ENCODE measurements at places on chromosomes 1 and 21. TPM values are rescaled to one million over a fixed set of nuclear protein-coding genes. Genes with fewer than 3 reads are reported as not detected.

Gene KIF14
- 28.3 TPM for total RNA-seq

Gene UCHL5
- 45.4 TPM for total RNA-seq

Gene RHCE
- 0.50 TPM for total RNA-seq

Gene NUDT17
- 2.7 TPM for total RNA-seq

Gene CNTN2
- not detected for total RNA-seq

Gene PALMD
- total RNA-seq, result not detected

Gene DENND2C
- 0.43 TPM for total RNA-seq

Gene HMGCL
- 33.5 TPM for total RNA-seq

Gene COL24A1
- total RNA-seq, result not detected

Gene TNN
- total RNA-seq, result not detected

Gene VANGL2
- total RNA-seq, result not detected

Gene APP
- total RNA-seq, result 29.9 TPM

Gene KDF1
- not detected for total RNA-seq

Gene SDF4
- total RNA-seq, result 181 TPM

Gene KCND3
- not detected for total RNA-seq

Gene TNFRSF1B
- total RNA-seq, result 434 TPM

Gene MXRA8
- total RNA-seq, result 0.23 TPM

Gene OR6N1
- not detected for total RNA-seq

Gene PTTG1IP
- total RNA-seq, result 82.6 TPM

Gene TBX19
- total RNA-seq, result 2.4 TPM

Gene AK5
- total RNA-seq, result 0.86 TPM

Gene NUAK2
- 13.0 TPM for total RNA-seq

Gene EPHB2
- not detected for total RNA-seq

Gene SIK1
- 3.4 TPM for total RNA-seq

Gene DENND2D
- 207 TPM for total RNA-seq

Gene PCAT6
- 1.9 TPM for total RNA-seq

Gene PYGO2
- 49.7 TPM for total RNA-seq

Gene MROH9
- total RNA-seq, result not detected

Gene LCE1A
- not detected for total RNA-seq

Gene HMGN1
- total RNA-seq, result 340 TPM

Gene NBPF12
- 16.0 TPM for total RNA-seq

Gene GUCA2B
- total RNA-seq, result not detected

Gene FHAD1
- not detected for total RNA-seq

Gene SYCP1
- not detected for total RNA-seq

Gene RAP1GAP
- not detected for total RNA-seq

Gene CRYAA
- not detected for total RNA-seq

Gene SNAP47
- total RNA-seq, result 59.4 TPM

Gene PTGS2
- 0.13 TPM for total RNA-seq

Gene SLC9C2
- total RNA-seq, result not detected

Gene GNG12
- total RNA-seq, result 0.05 TPM

Gene RNF186
- total RNA-seq, result not detected

Gene GNG4
- 0.18 TPM for total RNA-seq

Gene ELAVL4
- not detected for total RNA-seq

Gene WDR64
- not detected for total RNA-seq

Gene TNFRSF14
- 173 TPM for total RNA-seq

Gene TMCC2
- total RNA-seq, result 1.8 TPM

Gene PARP1
- total RNA-seq, result 194 TPM

Gene ASTN1
- total RNA-seq, result not detected

Gene FALEC
- not detected for total RNA-seq

Gene KMO
- total RNA-seq, result not detected

Gene SLC30A10
- not detected for total RNA-seq
